ENCODE measurements at places on chromosomes 6 and 20.

GRCh38 chr6:112296122-112296521 is 41.8 kb upstream of the LAMA4 start:
- no peak for DNase-seq

GRCh38 chr6:30200551-30201281 is 12.5 kb downstream of the TRIM26 start:
- DNase-seq: peak; percentile 43

DNA sequence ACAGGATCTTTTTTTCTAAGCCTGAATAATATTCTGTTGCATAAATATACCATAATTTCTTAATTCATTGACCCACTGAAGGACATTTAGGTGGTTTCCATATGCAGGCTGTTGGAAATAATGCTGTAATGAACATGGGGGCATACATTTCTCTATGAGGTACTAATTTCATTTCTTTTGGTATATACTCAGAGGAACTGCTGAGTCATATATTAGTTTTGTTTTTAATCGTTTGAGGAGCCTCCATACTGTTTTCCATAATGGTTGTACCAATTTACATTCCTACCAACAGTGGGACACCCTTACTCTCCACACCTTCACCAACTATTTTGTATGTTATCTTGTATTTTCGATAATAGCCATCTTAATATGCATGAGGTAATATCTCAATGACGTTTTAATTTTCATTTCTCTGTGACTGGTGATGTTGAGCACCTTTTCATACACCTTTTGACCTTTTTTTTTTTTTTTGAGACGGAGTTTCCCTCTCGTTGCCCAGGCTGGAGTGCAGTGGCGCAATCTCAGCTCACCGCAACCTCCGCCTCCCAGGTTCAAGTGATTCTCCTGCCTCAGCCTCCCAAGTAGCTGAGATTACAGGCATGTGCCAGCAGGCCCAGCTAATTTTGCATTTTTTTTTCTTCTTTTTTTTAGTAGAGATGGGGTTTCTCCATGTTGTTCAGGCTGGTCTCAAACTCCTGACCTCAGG is 187.4 kb downstream of the RNGTT start:
- DNase-seq: no peak

DNA sequence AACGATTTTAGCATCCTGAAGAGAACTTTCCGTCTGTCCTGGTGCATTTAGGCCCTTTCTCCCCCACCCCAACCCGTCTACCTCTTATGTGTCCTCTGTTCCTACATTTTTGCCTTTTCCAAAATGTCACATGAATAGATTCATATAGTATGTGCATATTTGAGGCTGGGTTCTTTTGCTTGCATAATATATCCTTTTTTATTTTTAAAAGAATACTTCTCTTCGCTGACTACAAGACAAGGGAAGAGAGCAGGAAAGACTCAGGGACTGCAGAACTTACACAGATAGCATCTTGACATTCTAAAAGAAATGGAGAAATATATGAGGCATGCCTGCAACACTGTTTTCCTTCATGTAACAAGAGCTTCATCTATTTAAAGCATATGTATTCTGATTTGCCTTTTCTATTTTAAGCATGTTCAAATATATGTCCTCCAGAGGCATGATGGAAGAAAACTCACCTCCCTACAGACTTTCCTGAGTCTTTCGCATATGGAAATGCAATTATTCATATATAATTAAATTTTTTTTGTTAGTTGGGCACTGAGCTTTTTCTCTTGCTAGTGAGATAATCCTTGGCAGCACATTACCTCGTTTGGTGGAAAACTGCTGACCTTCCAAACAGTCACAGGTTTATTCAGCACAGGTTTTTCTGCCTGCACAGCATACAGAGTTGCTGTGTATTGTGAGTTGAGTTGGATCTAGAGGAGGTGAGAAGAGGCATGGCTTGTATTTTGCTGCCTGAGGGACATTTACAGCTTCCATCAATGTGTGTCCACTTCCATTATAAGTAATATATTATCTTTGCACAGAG is 170.0 kb downstream of the AKAP7 start:
- DNase-seq: no peak

GRCh38 chr6:154060076-154060475 is 21.0 kb downstream of the OPRM1 start:
- no peak for DNase-seq

- DNase-seq: no peak
Measured at GRCh38 chr6:131972741-131973140, 21.6 kb upstream of the CCN2 start.

GRCh38 chr20:12673352-12673751 is 335.4 kb upstream of the SPTLC3 start:
- no peak for DNase-seq

DNA sequence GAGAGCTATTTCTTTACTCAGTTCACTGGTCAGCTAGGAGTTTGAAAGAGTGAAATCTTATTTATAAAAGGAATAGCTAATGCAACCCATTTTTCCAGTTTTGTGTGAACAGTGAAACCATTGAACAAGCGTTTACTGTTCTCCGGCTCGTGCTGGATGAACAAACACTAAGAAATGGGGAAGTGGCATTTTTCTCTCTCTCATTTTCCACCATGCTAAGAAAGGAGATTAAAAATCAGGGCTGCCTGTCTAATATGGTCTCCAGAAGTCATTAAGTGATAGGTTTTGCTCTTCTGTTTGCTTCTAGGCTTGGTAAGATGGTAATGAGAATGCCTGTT is 774 bp upstream of the SFT2D1 start:
- no peak for DNase-seq

DNA sequence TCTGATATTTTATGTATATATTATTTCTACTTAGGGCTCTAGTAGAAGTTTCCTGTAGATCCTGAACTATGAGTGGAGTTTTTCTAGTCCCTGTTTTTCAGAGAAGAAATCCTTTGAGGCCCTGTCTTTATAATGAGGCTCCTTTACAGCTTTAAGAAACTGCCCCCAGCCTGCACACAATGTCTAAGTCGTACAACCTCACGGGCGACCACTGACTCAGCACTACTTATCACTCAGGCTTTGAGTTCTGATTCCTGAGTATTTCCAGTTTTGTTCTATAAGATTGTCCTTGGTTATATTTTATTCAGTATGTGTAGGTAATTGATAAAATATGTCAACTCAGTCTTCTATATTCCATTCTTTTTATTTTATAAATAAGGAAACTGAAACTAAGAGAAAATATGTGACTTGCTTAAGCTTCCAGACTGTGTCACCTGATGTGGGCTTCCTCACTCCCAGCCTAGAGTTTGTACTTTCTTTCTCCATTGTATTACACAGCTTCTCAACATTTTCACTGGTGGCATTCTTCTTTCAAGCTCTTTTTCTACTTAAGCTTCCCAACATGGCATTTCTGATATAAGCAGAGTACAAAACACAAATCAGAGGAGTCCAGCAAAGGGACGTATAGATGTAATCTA is 167.0 kb downstream of the TBX18 start:
- no peak for DNase-seq

GRCh38 chr6:13252790-13253189 is 75.5 kb downstream of the TBC1D7 start:
- no peak for DNase-seq

DNA sequence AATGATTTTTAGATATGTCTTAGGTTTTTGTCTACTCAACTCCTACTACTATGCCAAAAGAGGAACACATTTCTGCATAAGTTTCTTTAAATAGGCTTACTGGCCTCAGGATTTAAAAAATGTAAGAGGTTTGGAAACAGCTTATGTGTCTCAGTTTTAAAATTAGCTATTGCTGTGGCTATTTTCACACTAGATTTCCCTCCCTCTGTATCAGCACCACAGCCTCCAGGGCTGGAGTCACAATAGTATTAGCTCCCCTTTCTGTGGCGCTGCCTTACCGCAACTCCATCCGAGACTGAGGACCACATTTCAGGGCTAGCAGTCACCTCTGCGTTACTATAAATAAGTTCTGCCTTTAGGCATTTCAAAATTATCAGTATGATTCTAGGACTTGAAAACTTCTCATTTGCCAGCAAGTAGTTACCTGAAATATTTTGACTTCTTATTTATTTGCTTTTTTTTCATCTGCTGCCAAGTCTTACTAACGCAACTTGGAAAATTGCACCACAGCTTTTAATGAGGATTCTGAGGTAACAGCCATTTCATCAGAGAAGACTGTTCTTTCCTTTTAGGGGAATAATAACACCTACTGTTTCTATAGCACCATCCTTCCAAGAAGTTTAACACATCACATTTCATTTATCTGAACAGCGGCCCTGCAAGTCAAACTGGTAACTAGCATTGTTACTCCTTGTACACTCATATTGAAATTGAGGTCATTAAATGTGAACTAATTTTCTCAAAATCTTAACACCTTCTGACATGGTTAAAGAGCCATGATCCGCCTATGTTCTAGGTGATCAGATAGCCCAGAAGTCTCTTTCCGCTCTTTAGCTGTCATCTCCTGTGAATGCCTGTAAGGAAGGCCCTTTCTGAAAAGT is 105.9 kb downstream of the GJA10 start:
- DNase-seq: no peak

GRCh38 chr20:45456632-45457031 is 12.9 kb upstream of the WFDC2 start:
- DNase-seq: no peak

DNA sequence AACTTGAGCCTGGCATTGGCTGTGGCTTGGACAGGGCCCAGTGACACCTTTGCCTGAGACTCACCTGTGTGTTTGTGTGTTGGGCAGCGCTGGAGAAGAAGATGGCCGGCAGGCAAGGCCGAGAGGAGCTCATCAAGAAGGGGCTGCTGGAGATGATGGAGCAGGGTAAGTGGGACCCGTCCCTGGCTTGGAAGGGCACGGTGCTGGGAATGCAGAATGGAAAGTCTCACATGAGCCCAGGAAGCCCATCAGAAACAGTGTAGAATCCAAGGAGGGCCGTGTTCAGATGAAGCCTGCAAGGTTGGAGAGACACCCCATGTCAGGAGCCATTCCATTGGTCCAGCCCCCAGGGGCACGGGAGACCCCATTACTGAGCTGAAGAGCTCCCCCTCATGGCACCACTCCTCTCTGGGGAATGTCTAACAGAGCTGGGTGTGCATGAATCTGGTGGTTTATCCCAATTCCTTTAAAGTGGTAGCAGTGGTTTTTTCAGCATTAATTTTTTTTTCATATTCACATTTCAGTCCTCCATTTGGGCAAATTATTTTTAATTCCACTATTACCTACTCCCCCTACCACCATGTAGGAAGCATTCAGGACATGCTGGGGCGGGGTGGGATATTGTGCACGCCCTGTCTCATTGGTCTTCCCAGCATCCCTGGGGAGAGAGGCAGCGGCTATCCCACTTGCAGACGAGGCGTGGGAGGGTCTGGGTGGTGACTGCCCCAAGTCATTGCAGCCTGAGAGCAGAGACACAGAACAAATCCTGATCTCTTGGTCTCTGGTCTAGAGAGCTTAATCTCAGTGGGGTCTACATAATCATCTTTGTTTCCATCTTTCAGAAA is 143.6 kb downstream of the PHACTR3 start:
- DNase-seq: no peak

DNA sequence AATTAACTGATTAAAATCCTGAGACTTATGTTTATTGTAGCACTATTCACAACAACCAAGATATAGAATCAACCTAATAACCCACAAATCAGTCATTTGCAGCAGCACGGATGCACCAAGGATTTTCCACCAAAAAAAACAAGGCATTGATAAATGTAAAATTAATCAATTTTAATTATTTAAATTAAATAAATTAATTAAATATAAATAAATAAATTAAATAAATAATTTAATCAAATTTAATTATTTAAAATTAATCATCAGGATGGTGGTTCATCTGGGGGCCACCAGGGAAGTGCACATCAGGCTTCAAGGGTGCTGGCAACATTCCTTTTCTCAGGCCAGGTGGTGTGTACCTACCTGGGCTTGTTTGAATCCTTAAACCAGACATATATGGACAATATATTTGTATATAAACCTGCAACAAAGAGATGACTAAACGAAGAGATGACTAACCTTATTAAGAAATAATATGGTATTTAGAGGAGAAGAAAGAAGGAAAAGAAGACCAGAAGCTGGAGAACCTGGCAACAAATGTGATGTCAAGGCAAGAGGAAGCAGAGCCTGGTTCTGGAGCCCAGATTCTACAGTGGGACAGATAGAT is 89.2 kb downstream of the CD164 start:
- DNase-seq: no peak

DNA sequence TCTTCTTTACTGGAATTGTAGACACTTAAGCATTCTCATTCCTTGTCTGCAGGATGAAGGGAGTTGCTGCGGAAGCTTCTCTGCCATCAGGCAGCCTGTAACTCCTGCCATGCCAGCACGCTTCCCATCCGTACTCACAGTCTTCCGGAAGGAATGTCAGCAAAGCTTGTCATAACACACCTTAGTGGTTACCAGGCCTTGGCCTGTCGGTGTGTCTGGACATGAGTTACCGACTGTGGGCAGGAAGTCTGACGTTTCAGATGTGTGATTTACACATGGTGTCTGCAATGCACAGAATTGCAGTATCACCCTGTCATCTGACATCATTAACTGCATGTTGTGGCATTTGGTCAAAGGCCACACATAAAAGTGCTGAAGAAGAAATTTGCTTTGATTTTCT is 102.2 kb downstream of the SLC24A3 start:
- DNase-seq: no peak

DNA sequence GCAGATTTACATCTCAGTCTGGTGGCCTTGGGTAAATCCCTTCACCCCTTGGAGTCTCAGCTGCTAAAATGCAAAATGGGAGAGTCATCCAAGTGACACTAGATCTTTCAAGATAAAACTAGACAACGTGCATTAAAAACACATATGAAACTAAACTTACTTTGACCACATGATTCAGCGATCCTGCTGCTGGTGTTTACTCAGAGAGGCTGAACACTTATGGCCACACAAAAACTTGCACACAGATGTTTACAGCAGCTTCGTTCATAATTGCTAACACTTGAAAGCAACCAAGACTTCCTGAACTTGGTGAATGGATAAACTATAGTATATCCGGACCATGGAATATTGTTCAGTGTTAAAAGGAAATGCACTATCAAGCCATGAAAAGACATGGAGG is 55.3 kb upstream of the GPR6 start:
- no peak for DNase-seq

GRCh38 chr20:44297721-44298120 is 13.3 kb downstream of the FITM2 start:
- no peak for DNase-seq

DNA sequence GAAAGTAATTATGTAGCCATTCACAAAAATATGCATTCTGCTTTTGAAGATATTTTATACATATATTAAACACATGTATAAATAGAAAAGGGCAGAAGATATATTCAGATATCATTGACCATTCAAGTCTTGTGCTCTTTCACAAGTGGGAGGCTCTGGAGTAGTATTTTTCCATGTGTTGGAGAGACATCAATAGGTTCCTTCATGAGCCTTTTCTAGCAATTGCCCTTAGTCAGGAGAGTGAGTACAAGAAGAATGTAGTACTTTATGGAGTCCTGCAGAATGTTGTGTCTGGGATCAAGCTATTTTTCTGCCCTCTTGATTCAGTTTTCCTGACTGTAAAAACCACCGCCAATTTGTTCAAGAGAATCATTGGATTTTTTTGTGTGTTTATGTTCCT is 117.9 kb downstream of the LRRC1 start:
- DNase-seq: no peak

DNA sequence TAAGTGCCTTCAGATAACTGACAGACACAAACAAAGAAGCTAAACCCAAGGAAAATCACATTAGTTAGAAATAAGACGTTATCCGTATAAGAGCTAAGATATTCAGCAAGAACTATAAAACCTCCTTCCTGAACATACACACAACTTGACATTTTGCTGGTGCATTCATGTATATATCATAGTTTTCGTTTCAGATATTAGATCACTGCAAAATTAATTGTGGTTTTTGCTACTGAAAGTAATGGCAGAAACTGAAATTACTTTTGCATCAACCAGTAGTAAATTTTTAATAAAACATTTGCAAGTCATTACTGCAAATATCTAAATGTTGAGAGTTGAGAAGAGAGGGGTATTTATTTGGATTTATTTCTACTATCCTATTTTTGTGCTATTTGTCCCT is 26.1 kb upstream of the KCNQ5 start:
- DNase-seq: no peak

Data from stimulated activated effector memory CD8-positive, alpha-beta T cell treated with anti-CD3 and anti-CD28 coated beads, Interleukin-12 subunit alpha, Interleukin-12 subunit beta, amount 100 ng/mL, for 72 hours (primary cell).